Activated CD4-positive, alpha-beta memory T cell treated with anti-CD3 and anti-CD28 coated beads for 36 hours (primary cell): ENCODE measurements at places on chromosomes 3 and 15. TPM values are rescaled to one million over a fixed set of nuclear protein-coding genes. Genes with fewer than 3 reads are reported as not detected.

GRCh38 chr15:78689626-78690025, 48.6 kb upstream of the CHRNB4 start:
- H3K36me3 ChIP-seq: no peaks in the 10 kb centered on the region
- H3K4me3 ChIP-seq: no peak overlapping the region
- H3K27ac ChIP-seq: no peak overlapping the region
- no peaks in the 10 kb centered on the region for H3K27me3 ChIP-seq

The FANCD2OS gene
- total RNA-seq: not detected

The FAM107A gene
- total RNA-seq: not detected

GRCh38 chr15:71187078-71187477, 71.8 kb downstream of the THSD4 start:
- H3K36me3 ChIP-seq: no peaks in the 10 kb centered on the region
- no peaks in the 10 kb centered on the region for H3K27me3 ChIP-seq
- H3K27ac ChIP-seq: no peak overlapping the region

DNA sequence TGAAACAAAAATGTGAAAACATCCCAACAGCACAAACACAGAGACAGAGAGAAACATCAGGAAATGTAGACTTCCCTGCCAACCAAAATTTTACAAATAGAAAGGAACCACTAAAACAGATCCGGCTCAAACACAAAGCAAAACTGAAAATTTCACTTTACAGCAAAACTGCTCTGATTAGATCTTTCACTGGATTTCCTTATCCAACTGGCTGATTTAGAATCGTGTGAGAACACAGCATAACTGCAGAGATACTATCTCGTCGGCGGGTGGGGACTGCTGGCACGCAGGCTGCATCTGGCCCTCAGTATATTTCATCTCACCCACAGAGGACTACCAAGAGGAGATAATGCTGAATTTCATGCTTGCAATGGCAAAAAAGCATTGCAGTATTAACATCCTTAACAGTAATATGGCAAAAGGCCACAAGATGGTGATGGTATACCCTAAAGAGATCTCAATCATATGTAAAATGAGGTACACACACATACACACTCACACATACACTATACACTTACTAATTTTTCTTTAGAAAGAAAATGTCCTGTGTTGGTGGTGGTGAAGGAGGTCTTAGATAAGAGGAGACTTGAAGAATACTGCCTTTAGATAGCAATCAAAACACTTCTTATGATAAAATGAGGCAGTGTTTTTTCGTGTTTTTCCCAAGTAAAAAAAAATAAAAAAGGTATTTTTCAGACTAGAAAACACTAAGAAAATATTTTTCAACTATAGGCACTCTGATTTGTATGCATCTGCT, 10.6 kb upstream of the LEO1 start:
- peak overlapping the region; percentile 65 for H3K4me3 ChIP-seq
- H3K27me3 ChIP-seq: no peaks in the 10 kb centered on the region
- peak; percentile 73 for DNase-seq
- peaks cover 13% of the 10 kb centered on the region for H3K4me1 ChIP-seq
- peak overlapping the region; percentile 69 for H3K27ac ChIP-seq
- no peaks in the 10 kb centered on the region for H3K36me3 ChIP-seq

GRCh38 chr3:55658690-55659562, 171.8 kb upstream of the WNT5A start:
- no peaks in the 10 kb centered on the region for H3K27me3 ChIP-seq
- H3K4me3 ChIP-seq: no peak overlapping the region
- no peaks in the 10 kb centered on the region for H3K36me3 ChIP-seq

DNA sequence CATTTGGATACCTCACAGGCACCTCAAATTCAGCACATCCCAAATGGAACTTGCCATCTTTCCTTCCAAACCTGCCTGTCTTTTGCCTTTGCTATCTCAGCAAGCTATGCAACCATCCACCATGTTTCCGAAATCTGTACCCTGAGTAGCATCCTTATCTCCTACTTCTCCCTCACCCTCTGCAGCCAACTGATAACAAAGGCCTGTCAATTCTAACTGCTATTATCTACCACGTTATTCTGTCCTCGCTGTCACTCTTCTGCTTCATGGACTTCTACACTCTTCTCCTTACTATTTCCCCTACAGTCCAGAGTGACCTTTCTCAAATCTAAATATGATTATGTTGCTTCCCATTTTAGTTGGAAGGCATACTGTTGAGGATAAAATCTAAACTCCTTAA, 25.5 kb upstream of the TAFA4 start:
- no peaks in the 10 kb centered on the region for H3K4me1 ChIP-seq
- H3K36me3 ChIP-seq: no peaks in the 10 kb centered on the region
- H3K27me3 ChIP-seq: peaks cover 26% of the 10 kb centered on the region
- no peak overlapping the region for H3K27ac ChIP-seq
- H3K4me3 ChIP-seq: no peak overlapping the region
- DNase-seq: no peak

DNA sequence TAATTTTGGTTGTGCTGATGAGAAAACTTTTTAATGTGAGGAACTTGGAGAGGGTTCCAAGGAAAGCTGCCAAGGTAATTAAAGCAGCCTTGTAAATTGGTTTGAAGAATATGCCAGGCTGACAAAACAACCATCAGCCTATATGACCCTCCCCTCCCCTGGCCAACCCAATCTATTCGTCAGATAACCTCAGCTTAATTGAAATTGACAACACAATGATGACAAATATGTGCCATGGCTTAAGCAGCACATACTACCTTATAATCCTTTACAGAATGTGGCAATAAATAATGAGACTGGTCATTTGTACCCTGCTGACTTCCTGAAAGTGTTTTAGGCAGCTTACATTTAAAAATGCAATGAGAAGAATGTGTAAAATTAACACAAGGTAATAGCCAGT, 118.2 kb downstream of the EFHB start:
- no peaks in the 10 kb centered on the region for H3K36me3 ChIP-seq
- peaks cover 1% of the 10 kb centered on the region for H3K27me3 ChIP-seq
- no peak for DNase-seq
- H3K4me1 ChIP-seq: no peaks in the 10 kb centered on the region

DNA sequence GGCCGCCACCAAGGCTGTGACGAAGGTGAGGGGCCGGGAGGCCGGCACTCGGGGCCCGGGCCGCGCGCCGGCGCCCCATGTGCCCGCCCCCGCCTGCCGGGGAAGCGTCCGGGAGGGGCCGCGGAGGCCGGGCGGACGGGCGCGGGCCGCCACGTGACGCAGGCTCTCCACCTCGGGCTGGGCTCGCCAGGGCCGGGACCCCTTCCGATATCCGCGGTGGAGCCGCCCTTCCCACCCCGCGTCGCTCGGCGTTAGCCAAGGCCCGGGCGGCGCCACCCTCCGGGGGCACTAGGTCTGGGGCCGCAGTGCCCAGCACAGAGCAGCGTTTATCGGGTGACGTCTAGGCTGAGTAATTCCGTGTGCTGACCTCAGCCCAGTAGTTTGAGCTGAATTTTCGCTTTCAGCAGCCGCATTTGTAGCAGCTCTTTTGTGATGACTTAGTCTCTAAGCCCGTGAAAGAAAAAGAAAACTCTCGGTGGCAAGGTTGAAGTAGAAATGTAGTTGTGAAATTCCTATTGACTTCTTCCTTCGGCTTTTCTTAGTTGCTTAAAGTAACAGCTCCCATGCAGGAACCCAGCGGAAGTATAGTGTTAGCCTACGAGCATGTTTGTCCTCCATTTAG, 885 bp downstream of the CDV3 start:
- peak; percentile 89 for DNase-seq
- peak overlapping the region; percentile 99 for H3K27ac ChIP-seq
- no peaks in the 10 kb centered on the region for H3K27me3 ChIP-seq
- H3K4me1 ChIP-seq: peaks cover 65% of the 10 kb centered on the region
- H3K36me3 ChIP-seq: peaks cover 45% of the 10 kb centered on the region

The CHRD gene
- not detected for total RNA-seq

- H3K36me3 ChIP-seq: no peaks in the 10 kb centered on the region
- H3K4me1 ChIP-seq: no peaks in the 10 kb centered on the region
These were observed 39.0 kb upstream of the THRB start for GRCh38 chr3:24533561-24534193.

The MEGF11 gene
- not detected for total RNA-seq

DNA sequence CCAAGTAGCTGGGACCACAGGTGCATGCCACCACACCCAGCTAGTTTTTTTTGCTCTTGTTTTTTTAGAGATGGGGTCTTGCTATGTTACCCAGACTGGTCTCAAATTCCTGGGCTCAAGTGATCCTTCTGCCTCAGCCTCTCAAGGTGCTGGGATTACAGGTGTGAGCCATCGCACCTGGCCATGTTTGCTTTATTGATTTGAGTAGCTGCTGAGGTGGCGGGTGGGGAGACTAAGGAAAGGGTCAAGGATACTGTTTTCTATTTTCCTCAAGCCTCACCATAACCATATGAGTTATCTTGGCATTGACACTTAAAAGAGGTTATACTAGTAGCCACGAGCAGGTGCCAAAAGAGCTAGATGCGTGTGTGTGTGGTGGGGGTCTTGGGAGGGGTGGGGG, 39.0 kb downstream of the CYFIP1 start:
- H3K4me3 ChIP-seq: no peak overlapping the region
- no peaks in the 10 kb centered on the region for H3K4me1 ChIP-seq
- no peak overlapping the region for H3K27ac ChIP-seq
- H3K36me3 ChIP-seq: peaks cover 14% of the 10 kb centered on the region
- H3K27me3 ChIP-seq: no peaks in the 10 kb centered on the region
- DNase-seq: no peak

GRCh38 chr15:99979371-99979770, 246.1 kb upstream of the LYSMD4 start:
- no peaks in the 10 kb centered on the region for H3K36me3 ChIP-seq
- no peaks in the 10 kb centered on the region for H3K4me1 ChIP-seq
- H3K4me3 ChIP-seq: no peak overlapping the region
- no peak for DNase-seq
- H3K27me3 ChIP-seq: no peaks in the 10 kb centered on the region
- H3K27ac ChIP-seq: no peak overlapping the region

GRCh38 chr3:55484801-55485791, 2.0 kb downstream of the WNT5A start:
- no peak overlapping the region for H3K4me3 ChIP-seq
- DNase-seq: peak; percentile 59
- H3K27ac ChIP-seq: no peak overlapping the region
- peaks cover 77% of the 10 kb centered on the region for H3K27me3 ChIP-seq

DNA sequence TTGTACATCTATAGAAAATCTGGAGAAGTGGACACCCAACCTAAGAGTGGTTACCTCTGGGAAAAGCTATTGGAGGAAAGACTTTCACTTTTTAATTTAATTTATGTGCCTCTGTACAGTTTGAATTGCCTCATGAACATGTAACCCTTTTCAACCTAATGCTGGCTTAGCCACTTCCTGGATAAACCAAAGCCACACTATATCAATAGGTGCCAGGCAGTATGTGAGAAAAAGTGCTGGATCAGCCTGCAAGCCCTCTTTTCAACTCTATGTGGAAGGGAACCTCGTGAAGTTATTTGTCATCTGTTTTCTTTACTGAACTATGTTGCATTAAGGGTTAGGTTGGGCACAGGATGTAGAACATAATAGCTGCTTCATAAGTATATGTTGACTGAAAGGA, 9.3 kb upstream of the TOPAZ1 start:
- peaks cover 9% of the 10 kb centered on the region for H3K27me3 ChIP-seq
- no peak for DNase-seq
- H3K36me3 ChIP-seq: no peaks in the 10 kb centered on the region

GRCh38 chr15:71276336-71276665, 161.0 kb downstream of the THSD4 start:
- H3K4me1 ChIP-seq: no peaks in the 10 kb centered on the region
- H3K4me3 ChIP-seq: no peak overlapping the region
- no peak for DNase-seq
- no peak overlapping the region for H3K27ac ChIP-seq
- peaks cover 2% of the 10 kb centered on the region for H3K27me3 ChIP-seq

The ARPP19 gene
- total RNA-seq: 172 TPM

- no peak overlapping the region for H3K27ac ChIP-seq
- no peaks in the 10 kb centered on the region for H3K4me1 ChIP-seq
- DNase-seq: no peak
- no peaks in the 10 kb centered on the region for H3K27me3 ChIP-seq
- H3K4me3 ChIP-seq: no peak overlapping the region
These were observed 75.5 kb downstream of the SPATA16 start for GRCh38 chr3:173065543-173065981.

DNA sequence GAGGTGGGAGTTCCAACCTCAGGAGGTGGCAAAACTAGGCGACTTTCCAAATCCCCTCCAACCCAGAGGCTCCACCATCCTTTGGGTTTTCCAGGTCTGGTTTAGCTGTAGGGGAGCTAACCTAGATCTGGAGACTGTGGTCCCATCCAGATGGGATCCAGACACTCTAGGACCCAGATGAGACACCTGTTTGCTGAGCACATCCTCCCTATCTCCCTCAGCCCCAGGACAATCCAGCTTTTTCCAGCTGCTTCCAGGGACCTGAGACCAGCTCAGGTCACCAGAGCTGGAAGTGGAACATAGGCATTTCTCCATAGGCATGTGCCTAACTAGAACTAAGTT, 18.2 kb downstream of the CRTAP start:
- H3K4me3 ChIP-seq: no peak overlapping the region
- DNase-seq: no peak
- H3K27me3 ChIP-seq: no peaks in the 10 kb centered on the region
- no peak overlapping the region for H3K27ac ChIP-seq
- H3K36me3 ChIP-seq: peaks cover 17% of the 10 kb centered on the region

- H3K27me3 ChIP-seq: no peaks in the 10 kb centered on the region
- no peak overlapping the region for H3K4me3 ChIP-seq
- DNase-seq: no peak
- H3K36me3 ChIP-seq: no peaks in the 10 kb centered on the region
- H3K27ac ChIP-seq: no peak overlapping the region
These were observed 83.0 kb downstream of the ZNF385D start for GRCh38 chr3:21668012-21668411.

DNA sequence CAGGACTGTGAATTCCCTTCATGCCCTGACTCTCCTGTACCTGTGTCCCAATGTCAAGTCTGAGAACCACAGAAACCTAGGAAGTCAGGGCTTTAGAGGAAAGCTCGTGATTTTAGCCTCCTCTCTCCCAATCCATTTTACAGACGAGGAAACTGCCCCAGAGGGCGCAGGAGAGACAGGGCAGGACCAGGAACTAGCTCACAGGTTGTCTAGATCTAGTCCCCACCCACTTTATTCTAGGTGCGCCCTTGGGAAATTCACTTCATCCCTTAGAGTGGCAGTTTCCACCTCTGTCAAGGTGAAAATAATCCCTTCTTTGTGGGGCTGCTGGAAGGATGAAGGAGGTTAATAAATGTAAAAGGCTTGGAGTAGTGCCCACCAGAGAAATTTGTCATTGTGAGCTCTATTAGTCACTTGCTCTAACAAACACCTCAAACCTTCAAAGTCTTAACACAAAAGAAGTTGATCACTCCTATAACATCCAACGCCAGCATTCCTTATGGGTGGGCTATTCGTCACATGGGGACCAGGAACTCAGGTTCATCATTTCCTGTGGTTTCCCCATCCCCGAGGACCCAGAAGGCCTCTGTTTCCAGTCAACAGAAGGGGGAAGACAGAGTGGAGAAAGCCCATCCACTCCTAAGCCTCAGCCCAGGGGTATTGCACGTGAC, 282.3 kb downstream of the XXYLT1 start:
- H3K4me3 ChIP-seq: no peak overlapping the region
- DNase-seq: no peak
- H3K36me3 ChIP-seq: no peaks in the 10 kb centered on the region
- no peaks in the 10 kb centered on the region for H3K4me1 ChIP-seq
- no peak overlapping the region for H3K27ac ChIP-seq

- no peak overlapping the region for H3K27ac ChIP-seq
- H3K36me3 ChIP-seq: no peaks in the 10 kb centered on the region
- no peak overlapping the region for H3K4me3 ChIP-seq
- H3K4me1 ChIP-seq: no peaks in the 10 kb centered on the region
These were observed 218.9 kb downstream of the PDZRN3 start for GRCh38 chr3:73405853-73406252.

The TMEM266 gene
- total RNA-seq: not detected

- peaks cover 2% of the 10 kb centered on the region for H3K27me3 ChIP-seq
- no peaks in the 10 kb centered on the region for H3K36me3 ChIP-seq
- DNase-seq: no peak
- no peaks in the 10 kb centered on the region for H3K4me1 ChIP-seq
- no peak overlapping the region for H3K4me3 ChIP-seq
- H3K27ac ChIP-seq: no peak overlapping the region
These were observed 492.4 kb downstream of the MCTP2 start for GRCh38 chr15:94723801-94724200.
